Endothelial cell (in vitro differentiated cells): ENCODE measurements at places on chromosomes 5 and 9.

GRCh38 chr5:141260458-141261237 lies 15.5 kb downstream of the PCDHB15 start:
- DNase-seq, result no peak

DNA sequence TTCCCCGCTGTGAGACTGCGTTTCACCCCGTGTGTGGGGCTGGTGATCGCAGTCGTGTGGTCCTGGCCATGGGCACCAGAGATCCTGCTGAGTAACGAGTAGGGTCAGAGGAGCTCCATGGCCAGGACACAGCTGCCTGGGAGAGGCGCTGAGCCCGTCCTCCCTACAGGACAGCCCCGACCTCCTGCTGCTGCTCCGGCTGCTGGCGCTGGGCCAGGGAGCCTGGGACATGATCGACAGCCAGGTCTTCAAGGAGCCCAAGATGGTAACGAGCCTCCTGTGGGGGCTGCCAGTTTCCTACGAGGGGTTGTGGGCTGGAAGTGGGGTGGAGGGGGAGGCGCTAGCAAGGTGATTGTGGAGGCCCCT lies 11.0 kb downstream of the NELFB start:
- no peak for DNase-seq

GRCh38 chr5:147564124-147564486 lies 54.2 kb upstream of the DPYSL3 start:
- DNase-seq, result no peak

DNA sequence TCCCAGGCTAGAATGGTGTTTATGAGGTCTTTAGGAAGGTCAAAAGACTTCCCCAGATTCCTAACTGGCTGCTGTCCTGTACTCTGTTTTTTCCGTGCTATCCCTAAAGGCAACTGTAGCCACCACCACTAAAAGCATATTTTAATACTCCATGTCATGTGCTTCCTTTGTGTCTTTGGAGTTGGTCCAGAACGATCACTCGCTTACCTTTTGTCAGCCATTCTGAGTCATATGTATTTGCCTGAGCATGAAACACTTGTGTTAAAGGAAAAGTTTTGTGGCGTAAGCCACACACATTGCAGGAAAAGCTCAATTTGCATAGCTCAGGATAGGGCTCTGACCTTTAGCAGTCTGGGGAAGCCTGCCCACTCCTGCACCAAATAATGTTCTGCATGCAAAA lies 299.6 kb downstream of the NTRK2 start:
- DNase-seq, result no peak

DNA sequence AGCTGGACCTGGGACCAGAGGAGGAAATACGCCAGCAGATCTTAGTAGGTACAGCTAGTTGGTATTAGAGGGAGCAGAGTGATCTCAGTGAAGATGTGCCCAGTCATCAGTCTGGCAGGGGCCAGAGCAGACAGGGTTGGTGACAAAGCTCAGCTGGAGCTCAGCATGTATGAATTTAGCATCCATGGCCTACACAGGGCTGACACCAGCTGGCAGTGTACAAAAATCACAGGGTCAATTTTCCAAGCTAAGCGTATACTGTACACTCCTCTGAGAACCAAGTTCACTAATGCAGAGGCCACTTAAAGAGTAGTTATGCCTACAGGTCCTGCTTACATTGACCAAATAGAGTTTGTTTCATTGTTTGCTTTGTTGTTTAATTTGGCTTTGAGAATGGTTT lies 146.6 kb downstream of the SLC24A2 start:
- no peak for DNase-seq
